NCI-H1694 (cell line): ENCODE measurements at places on chromosomes 1 and 21.

GRCh38 chr1:207361889-207362288 lies 40.4 kb downstream of the CD55 start:
- DNase-seq, result no peak

GRCh38 chr1:43648876-43649477 lies 972 bp upstream of the KDM4A start:
- DNase-seq, result no peak

GRCh38 chr1:43552813-43553212 lies 22.1 kb downstream of the PTPRF start:
- DNase-seq, result no peak

DNA sequence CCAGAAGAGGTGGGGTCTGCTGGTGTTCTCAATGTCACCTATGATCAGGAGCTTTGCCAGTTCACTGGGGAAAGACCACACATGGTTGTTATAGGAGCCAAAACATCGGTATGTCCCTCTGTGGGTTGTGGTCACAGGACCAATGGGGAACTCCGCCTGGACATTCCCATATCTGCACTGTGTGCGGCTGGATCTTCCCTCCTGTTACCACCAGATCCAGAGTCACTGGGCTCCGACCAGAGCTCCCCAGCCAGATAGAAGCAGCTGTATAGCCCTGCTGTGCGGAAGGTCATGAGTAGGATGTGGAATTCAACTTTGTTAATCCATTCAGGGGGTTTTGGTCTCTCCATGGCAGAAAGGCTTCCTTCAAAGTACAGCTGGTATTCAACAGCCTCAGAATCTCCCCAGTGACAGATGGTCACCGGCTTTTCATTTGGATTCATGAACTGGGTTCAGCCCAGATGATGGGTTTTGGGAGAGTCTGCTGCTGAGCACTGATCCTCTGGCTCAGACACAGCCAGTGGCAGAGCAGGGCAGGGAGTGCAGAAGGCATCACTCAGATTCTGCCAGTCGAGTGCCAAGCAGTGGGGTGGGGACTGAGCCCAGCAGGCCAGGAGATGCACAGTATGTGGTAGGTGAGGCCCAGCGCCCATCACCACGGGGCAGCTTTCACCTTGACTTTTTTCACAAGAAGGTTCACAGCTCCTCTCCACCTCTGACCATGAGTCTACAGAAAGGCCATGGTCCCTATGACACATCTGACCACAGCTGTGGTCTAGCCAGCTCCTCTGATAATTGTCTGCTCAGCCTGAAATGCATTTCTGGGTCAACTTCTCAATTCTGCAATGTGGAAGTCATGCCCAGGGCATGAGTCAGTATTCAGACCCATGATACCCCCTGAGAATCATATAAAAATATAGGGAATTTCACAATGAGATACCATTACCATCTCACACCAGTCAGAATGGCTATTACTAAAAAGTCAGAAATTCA lies 2.9 kb upstream of the SHCBP1L start:
- peak; percentile 57 for DNase-seq

DNA sequence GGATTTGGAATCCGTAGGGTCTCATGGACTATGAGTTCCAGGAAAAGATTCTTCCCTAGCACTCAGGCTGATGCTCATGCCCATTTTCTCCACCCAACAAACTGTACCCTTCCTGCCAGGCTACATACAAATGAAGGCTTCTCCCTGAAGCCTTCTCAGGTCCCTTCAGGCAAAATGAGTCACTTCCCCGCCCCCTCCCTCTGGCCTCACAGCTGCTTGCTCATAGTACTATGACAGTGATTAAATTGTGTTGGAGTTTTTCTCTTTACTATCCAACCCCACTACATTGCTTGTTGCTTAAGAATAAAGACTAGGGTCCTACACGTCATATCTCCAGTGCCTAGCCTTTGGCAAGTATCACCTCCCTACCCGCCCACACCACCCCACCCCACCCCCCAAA lies 207.6 kb upstream of the NFIA start:
- no peak for DNase-seq

DNA sequence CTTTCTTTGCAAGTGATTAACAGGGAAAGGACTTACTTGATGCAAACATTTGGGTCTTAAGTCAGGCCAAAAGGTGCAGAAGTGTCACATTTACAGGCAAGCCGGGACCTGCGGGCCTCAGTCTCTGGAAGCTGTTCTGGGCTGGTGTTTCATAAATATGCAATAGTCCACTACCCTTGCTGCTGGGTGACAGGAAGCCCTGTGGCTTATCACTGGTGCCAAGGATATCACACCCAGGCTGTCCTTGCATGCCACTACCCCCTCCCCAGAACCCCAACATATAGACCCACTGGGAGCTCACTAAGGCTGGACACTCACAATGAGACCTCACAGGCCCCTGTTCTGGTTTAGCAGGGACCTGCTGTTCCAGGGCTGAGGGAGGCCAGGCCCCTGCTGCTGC lies 3.4 kb upstream of the LEFTY2 start:
- no peak for DNase-seq
